ENCODE measurements at places on chromosomes 6 and 20.
A peak's percentile ranks its signal among the peaks of the same experiment; 100 is the strongest.

DNA sequence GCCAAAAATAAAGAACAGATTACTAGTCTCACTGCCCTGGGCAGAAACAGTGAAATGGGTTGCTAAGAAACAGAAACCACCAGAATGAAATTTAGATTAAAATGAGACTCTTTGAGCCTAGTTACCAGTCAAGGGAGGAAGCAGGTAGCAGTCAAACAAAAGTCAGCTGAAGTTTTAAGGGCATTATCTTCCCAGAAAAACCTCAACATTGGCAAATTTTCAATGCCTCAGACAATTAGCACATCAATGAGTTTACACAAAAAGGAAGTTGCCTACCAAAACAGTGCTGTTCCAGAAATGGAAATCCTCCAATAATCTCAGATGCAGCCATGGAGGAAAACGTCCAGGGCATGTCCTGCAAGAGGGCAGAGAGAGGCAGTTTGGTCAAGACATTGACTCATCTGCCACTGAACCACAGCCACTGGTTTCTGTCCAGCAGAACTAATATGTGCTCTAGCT, 399.7 kb upstream of the ADGRB3 start:
- DNase-seq, result no peak

- DNase-seq, result no peak
These were observed 15.8 kb upstream of the MAP7 start for GRCh38 chr6:136566007-136566487.

GRCh38 chr6:158049055-158050028, 67.7 kb downstream of the SYNJ2 start:
- DNase-seq, result peak; percentile 11

- DNase-seq, result no peak
These were observed 656.1 kb downstream of the EPHA7 start for GRCh38 chr6:92763274-92763584.

DNA sequence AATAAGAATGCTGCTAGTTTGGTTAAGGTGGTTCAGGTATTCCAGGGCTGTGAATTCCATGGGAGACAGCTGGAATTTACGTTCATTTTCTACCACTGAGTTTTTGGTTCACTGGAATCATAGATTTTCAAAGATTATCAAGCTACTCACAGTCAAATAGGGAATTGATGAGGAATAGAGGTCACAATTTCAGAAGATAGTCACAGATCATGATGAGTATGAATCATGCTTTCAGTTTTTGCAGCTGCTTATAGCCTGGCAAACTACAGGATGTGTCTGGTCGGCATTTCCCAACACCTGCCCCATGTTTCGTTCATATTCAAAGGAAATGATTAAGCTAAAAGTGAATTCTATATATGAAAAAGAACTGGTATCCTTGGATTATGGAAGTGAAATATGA, 58.7 kb downstream of the BCKDHB start:
- DNase-seq, result no peak

GRCh38 chr6:135358251-135358821, 139.2 kb downstream of the AHI1 start:
- DNase-seq, result no peak

GRCh38 chr20:7113577-7114466, 346.3 kb downstream of the BMP2 start:
- DNase-seq, result peak; percentile 86

- no peak for DNase-seq
These were observed 439.6 kb upstream of the PTCHD4 start for GRCh38 chr6:48550603-48551002.

DNA sequence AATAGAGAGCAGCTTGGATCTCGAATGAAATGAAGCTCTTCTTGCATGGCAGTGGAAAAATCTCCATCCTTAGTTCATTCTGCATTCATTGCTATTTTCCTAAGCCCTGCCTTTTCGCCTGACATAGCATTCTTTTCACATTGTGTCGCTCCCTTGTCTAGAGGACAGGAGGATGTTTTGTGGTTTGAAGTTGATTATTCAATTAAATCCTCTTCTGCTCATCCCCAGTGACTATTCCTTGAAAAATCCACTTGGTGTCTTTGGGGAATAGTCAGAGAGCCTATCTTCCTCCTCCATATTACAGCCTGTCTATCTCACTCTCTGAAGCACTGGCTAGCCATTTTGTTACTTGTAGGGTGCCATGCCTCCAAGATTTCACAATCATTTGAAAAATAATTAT, 161.2 kb downstream of the KLHL32 start:
- no peak for DNase-seq

DNA sequence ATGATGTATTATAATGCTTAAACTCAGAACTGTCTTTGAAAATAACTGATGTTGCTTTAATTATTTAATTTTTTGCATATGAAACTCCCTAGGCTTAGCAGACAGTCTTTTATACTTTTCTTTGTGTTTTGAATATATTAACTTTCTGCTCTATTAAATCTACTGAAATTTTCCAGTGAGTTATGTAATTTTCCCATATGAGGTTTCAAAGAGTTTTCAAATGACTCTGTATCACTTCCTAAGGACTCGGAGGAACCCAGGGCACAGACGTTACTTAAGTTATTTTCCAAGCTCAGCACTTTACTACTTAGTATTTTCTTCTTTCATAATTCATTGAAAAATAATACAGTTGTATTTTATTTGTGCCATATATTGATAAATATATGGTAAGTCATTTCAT, 122.6 kb downstream of the HS3ST5 start:
- DNase-seq, result no peak

GRCh38 chr20:35942243-35942642, 12.1 kb downstream of the SCAND1 start:
- no peak for DNase-seq

DNA sequence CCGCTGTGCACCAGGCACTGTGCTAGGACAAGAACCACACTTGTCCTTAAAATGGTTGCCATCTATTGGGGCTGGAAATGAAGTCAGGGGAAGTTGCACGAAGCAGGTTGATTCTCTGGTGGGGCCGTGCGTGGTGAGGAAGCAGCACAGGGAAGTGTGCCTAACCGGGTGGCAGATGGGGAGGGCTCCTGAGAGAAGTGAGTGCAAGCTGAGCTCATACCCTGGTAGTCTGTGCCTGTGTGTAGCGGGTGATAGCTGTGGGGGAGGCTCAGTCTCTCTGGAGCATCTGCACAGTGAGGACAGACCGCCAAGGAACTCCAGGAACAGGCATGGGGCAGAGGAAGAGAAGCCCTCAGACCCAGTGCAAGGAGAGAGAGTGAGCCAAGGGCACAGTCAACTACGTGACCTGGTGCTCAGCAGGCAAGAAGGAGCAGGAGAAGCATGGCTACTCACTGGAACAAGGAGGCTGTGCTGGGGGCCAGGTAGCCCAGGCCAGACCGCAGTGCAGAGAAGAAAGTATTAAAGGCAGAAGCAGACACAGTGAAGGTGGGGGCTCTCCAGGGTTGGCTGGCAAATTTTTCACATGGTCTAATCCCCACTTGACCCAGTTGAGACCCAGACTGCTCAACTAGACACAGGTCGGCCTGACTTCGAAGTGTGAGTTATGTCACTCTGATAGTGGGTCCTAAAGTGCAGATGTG, 155.0 kb downstream of the CDH26 start:
- no peak for DNase-seq

- no peak for DNase-seq
These were observed 17.8 kb downstream of the RARS2 start for GRCh38 chr6:87572021-87572420.
